ENCODE measurements at places on chromosomes 5 and 9.

GRCh38 chr9:71748280-71748743 is 20.0 kb downstream of the CEMIP2 start:
- DNase-seq: peak; percentile 96

DNA sequence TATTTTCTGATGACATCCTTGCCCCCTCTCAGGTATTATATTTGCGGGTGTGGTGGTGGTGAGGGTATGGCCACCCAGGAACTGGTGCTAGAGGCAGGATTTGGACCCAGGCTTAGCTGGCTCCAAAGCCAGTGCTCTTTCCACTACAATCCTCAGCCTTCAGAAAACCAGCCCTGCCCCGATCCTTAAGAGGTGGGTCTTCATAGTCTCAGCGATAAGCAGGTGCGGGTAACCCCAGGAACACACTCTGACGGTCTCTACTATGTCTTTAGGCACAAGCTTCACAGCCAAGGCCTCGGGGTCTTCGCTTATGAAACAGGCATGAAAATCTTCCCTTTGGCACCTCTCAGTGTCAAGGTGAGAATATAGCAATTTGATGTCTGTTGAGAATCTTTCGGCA is 169.3 kb downstream of the FGF18 start:
- DNase-seq: no peak

- DNase-seq: peak; percentile 44
Observed at GRCh38 chr9:113556877-113557593, 93.5 kb downstream of the RGS3 start.

GRCh38 chr5:163190784-163191183 is 246.6 kb upstream of the CCNG1 start:
- DNase-seq: no peak

- peak; percentile 6 for DNase-seq
Observed at GRCh38 chr5:19734776-19735175, 253.2 kb downstream of the CDH18 start.

GRCh38 chr5:177410575-177410974 is 1.2 kb upstream of the F12 start:
- no peak for DNase-seq

- DNase-seq: no peak
Observed at GRCh38 chr5:143499480-143500114, 96.1 kb upstream of the NR3C1 start.

DNA sequence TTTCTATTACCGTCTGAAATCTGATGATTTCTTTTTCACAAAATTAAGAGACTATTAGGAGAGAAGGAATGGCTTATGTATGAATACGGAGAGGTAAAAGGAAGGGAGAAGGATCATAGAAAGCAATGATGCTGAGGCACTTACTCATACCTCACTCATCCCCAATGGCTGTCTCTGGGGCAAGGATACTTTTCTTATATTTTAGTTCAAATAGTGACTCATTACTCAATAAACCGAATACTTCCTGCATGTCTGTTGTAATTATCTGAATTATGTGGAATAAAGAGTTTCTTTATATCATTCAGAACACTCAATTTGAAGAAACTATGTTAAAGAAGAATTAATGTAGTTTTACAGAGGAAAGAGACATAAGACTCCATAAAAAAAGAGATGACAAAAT is 284.5 kb upstream of the NUDT12 start:
- peak; percentile 38 for DNase-seq
